ENCODE measurements at places on chromosomes 5 and 9.

DNA sequence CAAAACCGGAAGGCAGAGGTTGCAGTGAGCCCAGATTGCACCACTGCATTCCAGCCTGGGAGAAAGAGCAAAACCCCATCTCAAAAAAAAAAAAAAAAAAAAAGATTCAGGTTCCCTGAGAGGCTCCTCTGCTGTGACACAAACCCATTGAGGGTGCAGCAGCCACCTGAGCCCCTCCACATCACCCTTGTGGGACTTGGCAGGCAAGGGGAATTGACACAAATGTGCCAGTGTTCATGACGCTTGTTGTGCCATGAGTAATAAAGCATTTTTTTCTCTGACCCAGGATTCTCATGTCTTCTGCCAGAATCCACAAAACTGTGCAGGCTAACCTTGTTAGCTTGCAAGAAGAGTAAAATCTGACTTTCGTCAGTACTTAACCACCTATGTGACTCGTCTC is 149.6 kb downstream of the TTC39B start:
- no peak for DNase-seq

DNA sequence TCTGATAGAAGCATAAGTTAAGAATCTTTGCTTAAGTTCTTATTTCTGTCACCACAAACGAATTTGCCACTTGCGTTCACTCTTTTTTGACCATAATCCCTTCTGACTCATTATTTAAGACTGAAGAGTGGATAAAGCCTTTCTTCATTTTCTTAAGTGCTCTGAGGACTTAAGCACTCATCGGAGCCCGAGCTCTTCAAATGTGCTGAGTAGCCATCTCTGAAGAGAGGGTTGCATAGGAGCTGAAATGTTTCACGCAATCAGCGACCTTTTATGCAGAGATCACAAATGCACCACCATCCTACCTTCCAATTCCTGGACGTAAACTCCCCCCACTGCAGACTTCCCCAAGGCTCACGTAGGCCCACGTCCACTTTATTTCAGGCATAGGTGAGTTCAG is 699.2 kb downstream of the IRX1 start:
- DNase-seq = no peak

DNA sequence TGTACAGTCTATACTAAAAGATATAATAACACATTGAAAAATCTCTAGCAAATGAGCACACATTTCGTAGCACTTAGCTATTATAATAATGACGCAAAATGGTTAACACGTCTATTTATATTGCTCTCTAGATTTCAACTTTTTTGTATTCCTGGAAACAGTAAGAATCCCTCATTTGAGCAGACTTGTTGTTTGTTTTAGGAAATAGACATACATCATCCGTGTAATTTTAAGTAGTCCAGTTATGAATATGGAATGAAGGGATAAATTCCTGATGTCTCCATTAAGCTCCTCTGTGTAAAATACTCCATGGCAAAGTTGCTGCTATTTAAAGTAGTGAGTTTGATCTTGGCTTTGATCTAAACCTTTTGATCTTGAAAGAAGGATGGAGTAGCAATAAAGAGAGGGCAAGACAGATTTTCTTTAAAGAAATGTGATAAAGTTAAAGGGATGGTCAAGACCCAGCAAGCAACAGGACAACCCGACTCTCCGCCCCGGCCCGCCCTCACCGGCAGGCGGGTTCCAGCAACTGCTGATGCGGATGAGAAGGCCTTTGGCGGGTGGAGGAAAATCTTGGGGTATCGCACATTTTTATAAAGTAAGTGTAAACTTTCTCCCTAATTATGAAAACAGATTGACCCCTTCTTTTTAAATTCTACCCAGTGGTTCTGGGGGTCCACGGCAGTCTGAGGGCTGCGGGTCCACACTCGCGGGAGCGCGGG is 277.4 kb downstream of the AOPEP start:
- no peak for DNase-seq

- no peak for DNase-seq
These were observed 284.1 kb downstream of the HCN1 start for GRCh38 chr5:45411971-45412612.

DNA sequence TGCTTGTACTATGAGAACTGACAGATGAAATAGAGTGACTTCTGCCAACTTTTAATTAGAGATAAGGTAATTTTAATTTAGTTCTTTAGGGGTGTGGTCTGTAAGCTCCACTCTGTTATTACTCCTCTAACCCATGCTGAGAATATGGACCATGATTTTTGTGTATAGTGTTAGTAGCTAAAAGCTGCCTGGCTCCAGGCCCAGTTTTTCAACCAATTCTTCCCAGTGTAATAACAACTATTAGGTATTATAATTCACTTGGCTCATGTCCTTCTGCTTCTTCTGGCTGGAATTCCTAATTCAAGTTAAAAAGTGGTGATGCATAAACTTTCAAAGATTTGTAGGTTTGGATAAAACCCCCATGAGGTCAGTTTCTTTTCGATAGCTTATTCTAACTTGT is 216.3 kb downstream of the ISL1 start:
- DNase-seq = no peak

DNA sequence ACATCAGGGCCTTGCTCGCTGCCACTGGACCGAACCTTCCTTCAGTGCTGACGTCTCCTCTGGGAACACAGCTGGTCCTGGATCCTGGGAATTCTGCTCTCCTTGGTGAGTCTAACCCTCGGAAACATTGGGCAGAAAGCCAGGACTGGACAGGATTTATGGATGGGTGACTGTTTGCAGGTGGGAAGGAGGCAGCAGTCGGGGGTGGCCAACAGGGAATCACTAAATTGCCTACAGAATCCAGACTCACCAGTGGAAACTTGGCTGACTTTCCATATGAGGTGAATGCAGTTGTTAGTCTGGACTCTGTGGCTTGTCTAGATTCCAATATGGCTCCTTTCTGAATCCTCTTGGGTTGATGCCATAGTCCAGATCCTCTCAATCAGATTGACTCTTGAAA is 203.1 kb downstream of the SAXO1 start:
- DNase-seq = no peak

- no peak for DNase-seq
These were observed 137.7 kb downstream of the SNX18 start for GRCh38 chr5:54655266-54655665.

GRCh38 chr5:98428806-98429205 is 344.7 kb upstream of the RGMB start:
- DNase-seq = no peak

DNA sequence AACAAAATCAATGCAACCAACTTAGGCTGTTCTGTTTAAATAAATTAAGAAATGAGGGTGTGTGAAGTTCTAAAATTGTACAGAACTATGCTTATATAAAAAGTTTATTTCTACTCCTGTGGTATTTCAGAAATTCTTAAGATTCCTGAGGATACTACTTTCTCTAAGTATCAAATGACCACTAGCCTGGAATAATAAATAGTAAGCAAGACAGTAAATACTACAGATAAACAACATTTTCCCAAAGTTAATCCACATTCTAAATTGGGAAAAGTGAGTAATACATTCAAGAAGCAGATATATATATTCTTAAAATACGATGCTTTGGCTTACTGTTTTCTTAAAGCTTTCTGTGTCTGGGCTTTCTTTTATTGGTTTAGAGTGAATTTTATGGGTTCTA is 29.5 kb downstream of the CCNH start:
- DNase-seq = no peak

GRCh38 chr5:68041293-68041692 is 174.3 kb upstream of the PIK3R1 start:
- DNase-seq = no peak

GRCh38 chr5:175032741-175033151 is 308.4 kb downstream of the MSX2 start:
- no peak for DNase-seq

DNA sequence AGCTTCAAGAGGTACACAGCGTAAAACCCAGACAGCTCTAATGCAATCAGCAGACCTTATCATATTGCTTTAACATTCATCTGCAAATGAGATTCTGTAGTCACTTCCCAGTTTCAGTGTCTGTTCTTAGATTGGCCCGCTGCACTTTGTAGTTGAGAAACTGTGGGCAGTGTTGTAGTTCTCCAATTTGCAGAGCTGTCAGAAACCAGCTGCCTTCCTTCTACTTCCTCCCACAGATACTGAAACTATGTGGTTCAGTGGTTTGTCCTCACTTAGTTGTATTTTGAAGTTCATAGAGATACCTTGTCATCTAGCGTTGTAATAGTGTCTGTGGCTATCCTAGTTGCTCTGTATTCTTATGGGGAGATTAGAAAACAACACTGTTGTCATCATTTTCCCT is 39.6 kb upstream of the TRIM36 start:
- no peak for DNase-seq

GRCh38 chr9:27209034-27209433 is 87.9 kb downstream of the EQTN start:
- DNase-seq = no peak

DNA sequence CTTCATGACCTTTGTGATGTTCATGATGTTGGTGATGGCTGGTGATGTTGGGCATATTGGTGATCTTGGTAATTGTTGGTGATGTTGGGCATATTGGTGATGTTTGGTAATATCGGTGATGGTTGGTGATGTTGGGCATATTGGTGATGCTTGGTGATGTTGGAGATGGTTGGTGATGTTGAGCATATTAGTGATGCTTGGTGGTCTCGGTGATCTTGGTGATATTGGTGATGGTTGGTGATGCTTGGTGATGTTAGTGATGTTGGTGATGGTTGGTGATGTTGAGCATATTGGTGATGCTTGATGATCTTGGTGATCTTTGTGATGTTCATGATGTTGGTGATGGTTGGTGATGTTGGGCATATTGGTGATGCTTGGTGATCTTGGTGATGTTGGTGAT is 73.8 kb downstream of the IRX2 start:
- DNase-seq = no peak

- DNase-seq = no peak
These were observed 125.5 kb upstream of the LIFR start for GRCh38 chr5:38681966-38682365.

- DNase-seq = no peak
These were observed 50.7 kb downstream of the DBH start for GRCh38 chr9:133686642-133687575.

DNA sequence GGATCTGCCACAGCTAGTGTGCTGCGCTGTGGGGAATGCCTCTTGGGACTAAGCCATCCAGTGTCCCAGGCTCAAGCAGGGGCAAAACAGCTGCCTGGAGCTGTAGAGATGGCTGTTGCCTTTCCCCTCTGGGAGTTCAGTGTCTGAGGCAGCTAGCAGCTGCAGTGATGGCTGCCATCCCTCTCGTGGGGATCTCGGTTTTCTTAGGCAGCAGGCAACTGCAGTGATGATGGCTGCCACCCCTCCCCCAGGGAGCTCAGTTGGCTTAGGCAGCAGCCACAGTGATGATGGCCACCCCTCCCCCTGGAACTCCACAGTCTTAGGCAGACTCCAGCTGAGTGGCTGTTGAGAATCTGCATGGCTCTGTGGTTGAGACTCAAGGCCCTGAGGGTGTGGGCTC is 1389.2 kb upstream of the NUDT12 start:
- no peak for DNase-seq

DNA sequence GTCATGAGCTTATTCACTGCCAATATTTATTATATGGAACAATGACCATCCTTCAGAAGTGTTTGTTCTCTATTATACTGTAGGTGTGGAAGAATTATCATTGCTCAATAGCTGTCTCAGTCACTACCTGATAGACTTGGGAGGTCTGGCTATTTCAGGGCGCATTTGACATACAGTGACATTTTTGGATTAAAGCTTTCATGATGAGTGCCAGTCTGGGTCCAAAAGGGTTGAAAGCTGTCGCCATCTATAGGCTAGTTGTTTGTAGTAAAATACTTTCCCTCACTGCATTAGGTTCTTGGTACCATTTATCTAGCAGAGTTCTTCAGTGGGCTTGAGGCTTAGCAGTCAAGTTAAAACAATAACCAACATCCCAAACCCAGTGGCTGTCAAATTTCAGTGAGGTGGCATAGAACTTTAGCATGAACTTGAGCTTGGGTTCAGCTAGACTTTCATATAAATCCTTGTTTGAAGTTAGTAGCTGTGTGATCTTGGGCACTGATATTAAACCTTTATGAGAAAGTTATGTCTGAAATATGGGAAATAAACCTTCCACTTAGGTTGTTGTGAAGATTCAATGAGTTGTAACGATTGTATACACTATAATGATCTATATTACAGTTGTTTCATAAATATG is 110.5 kb upstream of the CDKN2B start:
- no peak for DNase-seq

DNA sequence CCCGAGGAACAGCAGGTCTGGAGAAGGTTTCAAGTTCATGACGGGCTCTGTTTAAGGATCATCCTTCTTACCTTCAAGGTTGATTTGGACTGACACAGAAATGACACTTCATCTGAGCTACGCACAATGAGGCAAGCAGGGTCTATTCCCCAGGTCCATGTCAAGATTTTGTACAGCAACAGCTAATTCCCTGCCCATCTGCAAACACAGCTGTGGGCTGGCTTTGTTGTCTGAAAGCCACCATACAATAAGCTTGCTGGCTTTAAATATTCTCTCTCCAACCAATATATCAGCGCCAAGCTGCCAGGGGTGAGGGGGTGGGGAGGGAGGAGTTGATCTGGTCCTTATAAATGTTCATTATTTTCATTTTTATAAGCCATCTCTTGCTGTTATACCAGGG is 92.0 kb downstream of the OTULIN start:
- no peak for DNase-seq

DNA sequence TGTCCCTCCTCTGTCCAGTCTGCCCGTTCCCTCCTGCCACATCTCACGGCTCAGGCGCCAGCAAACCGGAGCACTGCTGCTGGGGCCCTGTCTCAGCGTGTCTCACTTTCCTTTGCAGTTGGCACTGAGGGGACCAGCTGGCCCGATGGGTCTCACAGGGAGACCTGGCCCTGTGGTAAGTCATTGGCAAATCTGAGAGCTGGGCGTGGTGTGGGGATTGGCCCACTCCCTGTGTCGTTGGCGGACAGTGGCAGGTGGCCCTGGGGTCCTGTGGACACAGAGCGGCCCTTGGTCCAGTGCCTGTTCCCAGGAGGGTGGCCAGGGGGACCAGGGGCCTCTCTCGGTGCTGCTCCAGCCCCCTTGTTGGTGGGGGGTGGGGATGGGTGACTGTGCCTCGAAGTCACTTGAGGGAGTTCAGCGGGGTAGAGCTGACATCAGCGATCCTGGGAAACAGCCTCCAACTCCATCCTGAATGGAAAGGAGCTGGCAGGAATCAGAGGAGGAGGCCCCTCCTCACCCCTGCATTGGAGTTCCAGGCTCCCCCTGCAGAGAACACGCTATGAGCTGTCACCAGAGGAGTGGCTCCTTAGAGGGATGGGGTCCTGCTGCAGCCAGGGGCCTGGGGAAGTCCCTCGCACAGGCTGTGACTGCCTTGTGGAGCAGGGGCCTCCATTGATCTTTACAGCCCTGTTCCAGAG is 111.0 kb downstream of the COL5A1 start:
- no peak for DNase-seq

- no peak for DNase-seq
These were observed 88.8 kb downstream of the SREK1 start for GRCh38 chr5:66232706-66233445.

GRCh38 chr5:102778478-102778877 is 23.4 kb downstream of the PAM start:
- DNase-seq = no peak

GRCh38 chr5:14165375-14166106 is 22.4 kb downstream of the TRIO start:
- no peak for DNase-seq

GRCh38 chr5:36009698-36010097 is 18.5 kb upstream of the UGT3A1 start:
- no peak for DNase-seq

GRCh38 chr5:81065492-81065891 is 105.3 kb downstream of the RASGRF2 start:
- no peak for DNase-seq
